ENCODE measurements at places on chromosomes 12 and 14. TPM values are rescaled to one million over a fixed set of nuclear protein-coding genes. Genes with fewer than 3 reads are reported as not detected.

The MANSC4 gene
- total RNA-seq = not detected

The TMEM179 gene
- 0.30 TPM for total RNA-seq

The ASB2 gene
- 58.1 TPM for total RNA-seq

The SIX4 gene
- 0.82 TPM for total RNA-seq

The PSEN1 gene
- 44.1 TPM for total RNA-seq

The RPS6KL1 gene
- total RNA-seq = 9.4 TPM

The KLHDC1 gene
- 1.1 TPM for total RNA-seq

The DUSP6 gene
- 154 TPM for total RNA-seq

The BCL2L14 gene
- total RNA-seq = 2.2 TPM

The SYNJ2BP gene
- total RNA-seq = 5.2 TPM

The GPR132 gene
- total RNA-seq = 31.8 TPM

The CGRRF1 gene
- 11.0 TPM for total RNA-seq

The FOXG1 gene
- not detected for total RNA-seq

The ARID4A gene
- 27.4 TPM for total RNA-seq

The POTEG gene
- total RNA-seq = not detected

The TMEM233 gene
- total RNA-seq = not detected

The TPPP2 gene
- not detected for total RNA-seq

The RNU4-1 gene
- total RNA-seq = 3,380 TPM

The SOX5 gene
- not detected for total RNA-seq

The SLCO1A2 gene
- total RNA-seq = 0.02 TPM

The ZBTB42 gene
- total RNA-seq = 5.4 TPM

The ACVRL1 gene
- total RNA-seq = not detected

The BMP4 gene
- total RNA-seq = 1.0 TPM

The TMTC1 gene
- 0.39 TPM for total RNA-seq

The AKAP3 gene
- total RNA-seq = 0.93 TPM

The GLT1D1 gene
- 1.0 TPM for total RNA-seq

The ASPG gene
- not detected for total RNA-seq

The MAX gene
- 168 TPM for total RNA-seq

The GNS gene
- total RNA-seq = 40.0 TPM

The FAM181A gene
- not detected for total RNA-seq

The SCYL2 gene
- total RNA-seq = 37.7 TPM

The RASAL1 gene
- total RNA-seq = 0.09 TPM

The LGR5 gene
- not detected for total RNA-seq

The LRRC10 gene
- total RNA-seq = not detected

The C12orf42 gene
- 0.32 TPM for total RNA-seq

The OR4K1 gene
- total RNA-seq = not detected
